ENCODE measurements at places on chromosomes 1 and 21. TPM values are rescaled to one million over a fixed set of nuclear protein-coding genes. Genes with fewer than 3 reads are reported as not detected.
A peak's percentile ranks its signal among the peaks of the same experiment; 100 is the strongest.

BMP8B gene
- 2.0 TPM for total RNA-seq

DNA sequence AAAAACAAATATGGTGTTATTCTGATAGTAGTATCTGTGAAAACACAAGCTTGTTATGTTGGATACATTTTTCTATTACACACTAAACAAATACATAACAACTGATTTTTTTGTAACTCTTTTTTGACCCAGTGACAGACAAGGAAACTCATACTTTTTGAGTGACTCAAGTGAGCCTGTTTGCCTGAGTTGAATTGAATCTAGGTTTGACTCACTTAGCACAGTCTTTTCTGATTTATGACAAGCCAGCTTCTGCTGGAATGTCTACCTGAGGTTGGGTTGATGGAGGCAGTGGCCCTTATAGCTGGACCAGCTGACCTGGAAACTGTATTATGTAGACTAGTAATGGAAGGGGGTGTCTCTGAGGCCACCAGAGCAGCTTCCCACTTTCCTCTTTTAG lies 4.2 kb upstream of the CLCA4 start:
- DNase-seq = no peak

DNA sequence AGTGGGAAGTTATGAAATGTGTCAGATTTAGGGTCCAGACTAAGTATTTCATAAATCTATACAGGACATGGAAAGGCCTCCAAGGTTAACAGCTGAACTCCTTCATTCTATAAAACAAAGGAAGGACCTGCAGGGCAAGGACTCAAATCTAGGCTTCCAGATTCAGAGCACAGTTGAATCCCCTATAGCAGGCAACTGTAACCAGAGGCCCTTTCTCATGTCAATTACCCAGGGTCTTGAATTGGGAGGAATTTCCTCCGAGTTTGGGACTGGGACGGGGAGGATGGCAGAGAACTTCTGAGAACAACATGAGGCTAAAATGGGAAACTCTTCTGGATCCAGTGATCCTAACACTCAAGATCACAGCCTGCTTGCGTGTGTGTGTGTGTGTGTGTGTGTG lies 112.9 kb upstream of the BEND5 start:
- DNase-seq = no peak

DNA sequence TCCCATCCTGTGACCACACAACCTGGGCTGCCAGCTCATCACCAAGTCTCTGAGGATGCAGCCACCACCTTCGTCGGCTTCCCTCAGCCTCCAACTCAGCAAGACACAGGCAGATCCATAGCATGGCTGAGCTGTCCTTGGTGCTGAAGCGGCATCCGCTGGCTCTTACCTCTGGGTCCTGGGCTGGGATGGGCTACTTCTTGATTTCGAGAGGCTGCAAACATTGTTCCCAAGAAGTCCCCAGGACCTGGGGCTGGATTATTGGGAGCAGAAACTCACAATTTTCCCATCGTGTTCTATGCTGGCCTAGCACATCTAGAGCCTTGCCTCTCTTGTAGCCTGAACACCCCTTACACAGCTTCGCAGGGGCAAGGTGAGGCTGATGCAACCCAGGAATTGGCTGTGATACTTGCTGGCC lies 24.9 kb upstream of the C1QA start:
- no peak for DNase-seq

DNA sequence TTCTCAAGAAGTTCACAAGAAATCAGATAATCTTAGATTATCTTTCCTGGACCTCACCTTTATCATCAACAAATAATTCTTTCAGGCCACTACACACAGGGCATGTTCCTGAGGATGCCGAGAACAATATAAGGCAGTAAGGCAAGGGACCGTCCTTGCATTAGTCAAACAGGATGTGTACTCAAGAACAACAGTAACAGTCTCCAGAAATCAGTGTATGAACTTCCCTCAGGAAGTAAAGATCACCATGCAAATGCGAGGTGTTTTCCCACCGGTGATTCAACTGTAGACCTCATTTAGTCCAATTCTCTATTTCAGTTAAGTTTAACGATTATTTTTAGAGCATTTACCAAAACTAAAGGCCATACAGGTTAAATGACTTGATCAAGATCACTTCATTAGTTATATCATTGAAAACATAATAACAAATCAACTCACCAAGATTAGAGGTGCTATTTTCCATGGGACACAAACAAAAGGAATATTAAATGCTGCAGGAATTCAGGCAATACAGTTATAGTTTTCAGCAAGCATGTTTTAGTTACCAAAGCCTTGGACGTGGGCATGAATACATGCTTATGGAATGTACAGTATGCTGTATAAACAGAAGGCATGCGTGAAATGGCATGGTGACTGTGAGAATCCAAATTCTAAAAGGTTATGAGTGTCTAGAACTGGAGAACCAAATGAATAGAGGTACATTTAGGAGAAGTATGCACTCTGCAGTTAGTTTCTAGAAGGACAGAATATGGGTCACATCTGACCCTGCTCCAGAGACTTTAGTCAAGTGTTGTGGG lies 145.2 kb downstream of the TNR start:
- no peak for DNase-seq

GRCh38 chr1:31744165-31744888 lies 19.8 kb downstream of the ADGRB2 start:
- no peak for DNase-seq

DNA sequence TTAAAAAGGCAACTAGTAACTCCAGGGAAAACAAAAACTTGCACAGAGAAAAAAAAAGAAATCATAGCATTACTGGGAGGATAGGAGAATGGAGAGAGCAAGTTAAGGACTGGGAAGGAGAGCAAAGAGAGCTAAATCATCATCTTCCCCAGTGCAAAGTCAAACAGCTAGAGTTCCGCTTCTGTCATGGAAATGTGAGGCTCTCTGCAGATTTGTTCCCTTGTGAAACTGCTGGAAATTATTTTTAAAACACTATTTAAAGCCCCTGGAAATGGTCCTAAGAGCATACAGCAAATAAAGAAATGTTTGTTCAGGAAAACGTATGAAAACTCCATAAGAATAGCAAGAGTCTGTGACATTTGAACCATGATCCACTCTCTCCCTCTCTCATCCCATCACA lies 64.6 kb downstream of the CAMK2N1 start:
- no peak for DNase-seq

DNA sequence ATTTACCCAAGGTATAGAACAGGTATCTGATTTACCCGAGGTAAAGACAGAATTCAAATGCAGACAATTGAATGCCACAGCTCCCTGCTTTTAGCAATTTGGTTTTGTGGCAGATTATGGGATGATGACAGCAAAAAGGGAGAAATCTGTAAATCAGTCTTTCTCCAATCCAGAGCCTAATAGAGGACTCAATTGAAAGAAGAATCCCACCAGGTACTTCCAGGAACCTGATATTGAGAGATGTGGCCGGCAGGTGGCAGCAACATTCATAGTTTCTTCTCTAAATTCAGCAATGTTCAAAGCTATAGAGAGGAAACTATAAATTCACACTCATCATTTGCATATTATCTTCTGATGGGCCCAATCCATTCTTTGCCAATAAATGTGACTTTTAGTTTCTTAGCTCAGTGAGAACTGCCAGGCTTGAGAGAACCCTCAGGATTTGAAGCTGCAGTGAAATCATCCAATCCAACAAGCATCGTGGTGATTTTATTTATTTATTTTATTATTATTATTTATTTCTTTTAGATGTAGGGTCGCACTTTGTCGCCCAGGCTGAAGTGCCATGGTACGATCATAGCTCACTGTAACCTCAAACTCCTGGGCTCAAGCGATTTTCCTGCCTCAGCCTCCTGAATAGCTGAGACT lies 9.8 kb upstream of the PHACTR4 start:
- no peak for DNase-seq

DNA sequence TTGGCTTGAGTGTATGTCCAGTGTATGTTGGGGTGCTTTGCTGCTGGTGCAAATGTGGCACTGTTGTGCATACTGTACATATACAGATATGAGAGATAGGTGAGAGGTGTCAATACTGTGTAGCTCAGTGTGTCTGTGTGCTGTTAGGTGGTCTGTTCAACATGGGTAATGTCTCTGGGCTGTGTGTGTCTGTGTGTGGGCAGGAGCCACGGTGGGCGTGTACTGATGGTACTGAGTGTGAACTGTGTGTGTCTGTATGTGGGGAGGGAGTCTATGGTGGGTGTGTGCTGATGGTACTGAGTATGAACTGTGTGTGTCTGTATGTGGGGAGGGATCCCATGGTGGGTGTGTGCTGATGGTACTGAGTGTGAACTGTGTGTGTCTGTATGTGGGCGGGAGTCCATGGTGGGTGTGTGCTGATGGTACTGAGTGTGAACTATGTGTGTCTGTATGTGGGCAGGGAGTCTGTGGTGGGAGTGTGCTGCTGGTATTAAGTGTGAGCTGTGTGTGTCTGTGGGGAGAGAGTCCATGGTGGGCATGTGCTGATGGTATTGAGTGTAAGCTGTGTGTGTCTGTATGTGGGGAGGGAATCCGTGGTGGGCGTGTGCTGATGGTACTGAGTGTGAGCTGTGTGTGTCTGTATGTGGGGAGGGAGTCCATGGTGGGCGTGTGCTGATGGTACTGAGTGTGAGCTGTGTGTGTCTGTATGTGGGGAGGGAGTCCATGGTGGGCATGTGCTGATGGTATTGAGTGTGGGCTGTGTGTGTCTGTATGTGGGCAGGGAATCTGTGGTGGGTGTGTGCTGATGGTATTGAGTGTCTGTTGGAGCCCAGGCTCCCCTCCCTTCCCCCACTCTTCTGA lies 32.2 kb upstream of the FOXO6 start:
- DNase-seq = no peak

GRCh38 chr1:154747740-154748404 lies 122.2 kb downstream of the KCNN3 start:
- DNase-seq = peak; percentile 88

- DNase-seq = no peak
These were observed 5.3 kb downstream of the COL18A1 start for GRCh38 chr21:45410151-45410864.
